C1 segment of cervical spinal cord (tissue), 14 donors: ENCODE measurements at places on chromosomes 5 and 9.
A peak's percentile ranks its signal among the peaks of the same experiment; 100 is the strongest.

GRCh38 chr9:110257097-110257841, 962 bp upstream of the TXN start:
- DNase-seq = peak; percentile 8

DNA sequence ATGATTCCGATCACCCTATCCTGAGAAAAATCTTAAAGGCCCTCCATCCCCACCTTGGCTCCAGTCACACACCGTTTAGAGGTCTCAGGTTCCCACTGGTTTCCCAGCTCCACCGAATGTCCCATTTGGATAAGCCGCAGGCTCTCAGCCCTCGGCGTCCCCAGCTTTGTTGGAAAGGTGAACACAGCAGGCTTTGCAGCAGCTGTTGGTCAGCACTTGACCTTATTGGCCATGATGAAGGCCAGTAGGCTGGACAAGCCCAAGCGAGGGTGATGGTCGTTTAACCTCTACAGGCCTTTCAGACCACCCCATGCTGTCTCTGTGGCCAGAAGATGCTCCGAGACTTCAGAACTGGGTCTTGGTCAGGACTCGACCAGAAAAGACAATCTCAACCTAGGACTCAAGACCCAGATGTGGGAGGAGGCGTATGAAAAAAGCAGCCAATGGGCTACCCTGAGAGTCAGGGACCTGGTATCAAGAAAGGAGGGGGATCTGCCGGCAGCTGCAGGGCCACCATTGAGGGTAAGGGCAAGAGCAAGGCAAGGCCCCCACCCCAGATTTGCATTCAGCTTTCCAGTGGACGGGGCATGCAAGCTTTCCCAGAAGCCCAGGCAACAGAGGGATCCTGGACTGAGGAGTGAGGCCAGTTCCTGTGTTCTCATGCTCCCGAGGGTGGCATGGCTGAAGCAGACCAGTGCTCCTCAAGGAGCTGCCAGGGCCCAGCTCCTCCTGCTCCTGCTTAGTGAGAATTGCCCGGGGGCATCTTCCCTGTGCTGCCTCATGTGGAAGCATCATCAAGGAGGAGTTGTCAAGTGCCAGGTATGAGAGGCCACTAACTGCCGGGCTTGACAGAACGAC, 13.4 kb downstream of the UBE2QL1 start:
- DNase-seq = no peak

- no peak for DNase-seq
Observed at GRCh38 chr5:28397502-28397941, 1359.1 kb upstream of the CDH9 start.

DNA sequence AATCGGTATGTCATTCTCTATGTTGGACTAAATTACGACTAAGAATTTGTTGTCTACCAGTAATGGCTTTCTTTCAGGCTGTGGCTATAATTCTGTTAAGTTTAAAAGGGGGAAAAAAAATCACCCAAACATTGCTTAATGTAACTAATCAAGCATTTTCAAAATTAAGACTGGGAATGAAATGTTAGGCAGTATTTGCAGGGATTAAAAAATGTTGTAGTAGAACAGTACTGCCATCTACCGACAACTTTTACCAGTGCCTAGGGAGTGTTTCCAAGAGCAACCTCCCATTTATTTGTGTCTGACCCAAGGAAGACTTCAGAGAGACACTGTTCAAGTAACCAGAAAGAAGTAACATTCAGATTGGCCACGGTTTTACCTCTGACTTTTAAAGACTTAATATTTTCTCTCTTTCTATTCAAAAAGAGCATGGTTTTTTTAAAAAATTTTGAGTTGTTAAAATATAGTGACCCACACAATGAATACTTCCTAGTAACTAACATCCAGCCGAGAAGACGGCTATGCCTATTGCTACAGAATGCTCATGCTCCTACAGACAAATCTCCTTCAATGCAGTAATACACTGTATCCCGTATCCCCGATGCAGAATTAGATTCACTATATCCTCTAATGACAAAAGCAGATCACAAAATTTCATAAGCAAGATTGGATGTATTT, 92.4 kb downstream of the ARL15 start:
- no peak for DNase-seq

- DNase-seq = no peak
Observed at GRCh38 chr9:82152181-82152580, 163.6 kb downstream of the SPATA31D1 start.

GRCh38 chr5:107518616-107519015, 152.1 kb downstream of the EFNA5 start:
- DNase-seq = no peak

DNA sequence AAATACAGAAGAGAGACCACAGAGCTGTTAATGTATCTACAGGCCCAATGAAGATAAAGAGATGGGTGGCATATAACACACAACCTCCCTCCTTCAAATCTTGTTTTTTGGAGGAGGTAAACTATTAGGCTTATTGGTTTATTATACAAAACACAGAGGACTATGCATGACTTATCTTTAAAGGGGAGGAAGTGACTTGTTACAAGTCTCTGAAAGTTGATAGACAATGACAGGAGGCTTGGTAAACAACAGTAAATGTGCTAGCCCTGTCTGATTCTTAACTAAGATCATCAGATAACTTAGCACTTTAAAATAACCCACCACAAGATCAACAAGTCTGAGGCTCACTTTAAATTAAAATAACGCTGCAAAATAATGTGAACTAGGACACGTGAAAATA, 219.0 kb downstream of the MLLT3 start:
- no peak for DNase-seq

DNA sequence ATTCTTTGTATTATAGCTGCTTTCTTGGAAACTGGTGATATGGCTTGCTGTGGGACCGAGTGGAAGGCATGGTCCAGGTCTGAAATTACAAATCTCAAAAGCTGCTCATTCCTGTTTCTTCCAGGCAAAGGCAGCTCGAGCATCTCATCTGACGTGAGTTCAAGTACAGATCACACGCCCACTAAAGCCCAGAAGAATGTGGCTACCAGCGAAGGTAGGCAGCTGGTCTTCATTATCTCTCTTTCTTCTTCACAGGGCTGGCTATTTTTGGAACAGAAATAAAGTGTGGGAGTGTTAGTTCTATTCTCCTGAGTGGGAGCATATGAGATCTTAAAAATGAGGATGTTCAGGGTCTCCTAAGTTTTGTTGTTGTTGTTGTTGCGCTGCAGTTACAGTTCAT, 115.9 kb downstream of the FBXL7 start:
- no peak for DNase-seq

DNA sequence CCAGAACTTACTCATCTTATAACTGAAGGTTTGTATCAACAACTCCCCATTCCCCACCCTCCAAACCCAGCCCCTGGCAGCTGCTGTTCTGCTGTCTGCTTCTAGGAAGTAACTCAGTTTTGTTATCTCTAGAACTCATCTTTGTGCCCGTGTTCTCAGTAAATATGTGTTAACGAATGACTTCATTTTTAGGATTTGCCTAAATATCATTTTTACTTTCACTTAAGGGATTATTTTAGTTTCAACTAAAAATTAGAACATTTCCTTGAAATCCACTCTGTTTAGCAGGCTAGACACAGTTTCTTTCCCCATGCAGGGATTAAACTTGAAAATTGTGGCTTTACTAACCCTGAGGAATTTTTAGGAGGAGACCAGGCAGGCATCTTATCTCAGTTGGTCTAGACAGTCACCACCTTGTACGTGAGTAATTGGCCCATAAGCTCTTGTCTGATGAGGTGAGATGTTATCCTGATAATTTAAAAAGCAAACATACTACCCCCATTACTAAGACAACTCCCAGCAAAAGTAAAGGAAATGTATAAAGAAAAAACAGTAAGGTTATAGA, 68.2 kb upstream of the TNFAIP8 start:
- no peak for DNase-seq

DNA sequence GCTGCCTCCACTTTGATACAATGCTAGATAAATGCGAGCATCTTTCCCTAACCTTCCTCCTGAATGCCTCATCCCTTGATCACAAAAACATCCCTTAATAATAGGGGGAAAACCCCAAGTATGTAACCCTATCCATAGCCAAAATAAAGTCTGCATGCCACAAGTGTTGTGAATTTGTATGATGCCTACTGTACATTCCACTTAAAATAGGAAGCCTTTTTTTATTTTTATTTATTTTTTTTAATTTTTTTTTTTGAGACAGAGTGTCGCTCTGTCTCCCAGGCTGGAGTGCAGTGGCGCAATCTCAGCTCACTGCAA, 207.0 kb downstream of the AOPEP start:
- no peak for DNase-seq

DNA sequence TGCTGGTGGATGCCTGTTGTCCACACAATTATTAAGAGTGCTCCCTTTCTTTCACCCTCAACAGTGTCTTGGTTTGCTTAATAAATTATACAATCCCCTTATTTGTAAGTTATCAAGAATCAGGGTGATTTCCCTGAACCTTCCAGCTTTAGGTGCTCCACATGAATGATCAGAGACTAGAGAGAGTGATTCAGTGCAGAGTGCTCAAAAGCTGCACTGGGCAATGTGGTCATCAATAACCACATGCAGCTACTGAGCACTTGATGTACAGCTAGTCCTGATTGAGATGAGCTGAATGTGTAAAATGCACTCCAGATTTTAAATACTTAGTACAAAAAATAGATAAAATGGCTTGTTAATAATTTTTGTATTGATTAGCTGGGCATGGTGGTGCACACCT, 76.8 kb upstream of the TRIO start:
- DNase-seq = no peak

DNA sequence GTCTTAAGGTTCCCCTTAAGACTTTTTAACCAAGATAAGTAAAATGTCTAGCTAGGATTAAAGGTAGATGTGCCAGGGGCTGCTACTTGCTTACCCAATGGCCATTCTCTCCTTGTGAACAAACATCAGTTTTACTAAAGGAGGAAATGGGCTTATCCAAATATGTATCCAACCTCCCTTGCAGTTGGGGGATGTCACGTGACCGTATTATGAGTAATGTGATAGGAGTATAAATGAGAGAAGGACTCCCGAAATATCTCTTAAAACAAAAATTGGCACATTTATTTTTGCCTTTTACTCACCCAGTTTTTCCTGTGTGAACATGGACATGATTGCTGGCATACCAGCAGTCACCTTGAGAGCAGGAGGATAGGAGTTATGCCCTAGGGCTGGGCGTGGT, 247.9 kb downstream of the NFIB start:
- DNase-seq = no peak

DNA sequence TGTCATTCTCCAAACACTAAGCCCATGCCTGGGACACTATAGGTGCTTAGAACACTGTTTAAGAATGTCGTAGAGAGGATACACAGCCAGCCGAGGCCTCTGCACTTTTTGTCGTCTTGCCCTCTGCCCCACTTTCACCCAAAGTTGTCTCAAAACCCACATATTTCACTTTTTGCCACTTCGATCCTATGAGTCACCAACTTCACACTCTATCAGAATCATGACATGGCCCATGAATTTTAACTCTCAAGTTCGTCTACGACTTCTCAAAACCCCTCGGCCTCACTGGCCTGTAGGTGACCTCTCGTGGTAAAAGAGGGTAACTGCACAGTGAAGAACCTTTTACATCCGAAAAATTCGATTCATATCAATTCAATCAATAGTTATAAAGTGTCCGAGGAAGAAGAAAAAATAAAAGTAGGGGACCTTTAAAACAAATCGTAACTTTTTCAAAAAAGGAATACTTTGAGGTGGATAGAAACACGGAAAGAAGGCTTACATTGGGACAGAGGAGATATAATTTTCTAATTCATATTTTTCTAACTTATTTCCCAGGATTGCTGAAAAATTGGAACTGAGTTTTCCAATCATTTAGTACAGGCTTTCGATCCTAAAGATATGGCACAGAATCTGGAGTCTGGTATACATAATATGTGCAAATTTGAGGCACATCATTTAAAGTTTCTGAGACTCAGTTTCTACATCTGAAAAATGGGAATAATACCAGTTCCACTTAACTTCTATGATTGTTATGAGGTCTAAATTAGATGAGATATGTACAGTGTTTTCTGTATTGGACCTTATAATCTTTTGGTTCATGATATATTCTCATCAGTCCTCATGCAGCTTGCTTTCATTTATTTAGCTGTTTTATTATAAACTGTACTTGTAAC, 122.6 kb downstream of the APBA1 start:
- DNase-seq = no peak

GRCh38 chr5:147481874-147482705, 27.8 kb downstream of the DPYSL3 start:
- no peak for DNase-seq

GRCh38 chr9:14813336-14814248, 91.1 kb upstream of the CER1 start:
- DNase-seq = no peak

DNA sequence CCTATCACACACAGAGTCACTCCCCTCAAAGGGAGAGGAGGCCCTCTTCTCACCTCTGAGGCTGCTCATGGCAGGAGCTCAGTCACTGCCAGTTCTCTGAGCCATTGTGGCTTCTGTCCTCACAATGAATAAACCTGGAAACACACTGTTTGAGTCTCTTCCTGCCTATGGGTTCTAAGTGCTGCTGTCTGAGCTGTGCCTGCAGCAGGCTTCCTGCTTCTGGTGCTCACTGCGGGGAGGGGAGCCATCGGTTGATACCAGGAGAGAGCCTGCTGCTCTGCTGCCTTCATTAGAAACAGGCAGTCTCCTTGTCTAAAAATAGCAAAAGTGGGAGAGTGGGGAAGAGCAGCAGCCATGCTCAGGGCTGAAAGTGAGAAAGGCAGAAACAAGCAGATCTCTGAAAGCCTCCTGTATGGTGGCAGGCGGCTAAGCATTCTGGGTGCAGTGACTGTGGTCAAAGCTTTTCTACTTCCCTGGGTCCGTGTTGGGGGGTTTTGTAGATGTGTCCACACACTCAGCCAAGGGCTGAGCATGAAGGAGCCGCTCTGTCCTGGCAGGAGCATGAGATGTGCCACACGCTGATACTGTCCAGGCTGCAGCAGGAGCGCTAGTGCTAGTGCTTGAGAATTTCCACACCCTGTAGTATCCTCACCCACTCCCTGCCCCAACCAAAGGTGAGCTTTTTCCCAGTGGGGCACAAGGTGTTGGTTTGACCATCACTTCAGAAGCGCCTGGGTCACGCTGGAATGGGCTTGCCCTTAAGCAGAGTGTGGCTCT, 34.2 kb downstream of the PRKACG start:
- no peak for DNase-seq

DNA sequence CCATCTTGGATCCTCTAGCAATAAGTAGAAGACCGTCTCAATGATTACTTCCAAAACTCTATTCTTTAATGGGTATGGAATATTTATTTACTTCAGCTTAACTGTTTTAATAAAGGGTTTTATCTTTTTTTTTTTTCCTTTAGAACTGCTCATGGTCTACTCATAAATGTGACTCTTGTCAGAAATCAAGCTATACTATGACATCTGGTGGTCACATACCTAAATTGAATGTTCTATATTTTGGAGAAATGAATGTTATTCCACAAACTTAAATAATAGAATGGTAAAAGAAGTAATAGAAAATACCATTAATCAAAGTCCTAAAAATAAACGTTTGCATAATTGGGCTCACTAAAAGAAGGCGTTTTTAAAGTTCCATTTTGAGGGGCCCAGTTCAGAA, 131.2 kb upstream of the PLCXD3 start:
- no peak for DNase-seq

GRCh38 chr5:82068723-82069122, 96.9 kb downstream of the ATG10 start:
- no peak for DNase-seq
